EH (cell line): ENCODE measurements at places on chromosomes 2 and 18.

GRCh38 chr2:1846046-1847015 lies 102.0 kb upstream of the PXDN start:
- DNase-seq, result no peak

DNA sequence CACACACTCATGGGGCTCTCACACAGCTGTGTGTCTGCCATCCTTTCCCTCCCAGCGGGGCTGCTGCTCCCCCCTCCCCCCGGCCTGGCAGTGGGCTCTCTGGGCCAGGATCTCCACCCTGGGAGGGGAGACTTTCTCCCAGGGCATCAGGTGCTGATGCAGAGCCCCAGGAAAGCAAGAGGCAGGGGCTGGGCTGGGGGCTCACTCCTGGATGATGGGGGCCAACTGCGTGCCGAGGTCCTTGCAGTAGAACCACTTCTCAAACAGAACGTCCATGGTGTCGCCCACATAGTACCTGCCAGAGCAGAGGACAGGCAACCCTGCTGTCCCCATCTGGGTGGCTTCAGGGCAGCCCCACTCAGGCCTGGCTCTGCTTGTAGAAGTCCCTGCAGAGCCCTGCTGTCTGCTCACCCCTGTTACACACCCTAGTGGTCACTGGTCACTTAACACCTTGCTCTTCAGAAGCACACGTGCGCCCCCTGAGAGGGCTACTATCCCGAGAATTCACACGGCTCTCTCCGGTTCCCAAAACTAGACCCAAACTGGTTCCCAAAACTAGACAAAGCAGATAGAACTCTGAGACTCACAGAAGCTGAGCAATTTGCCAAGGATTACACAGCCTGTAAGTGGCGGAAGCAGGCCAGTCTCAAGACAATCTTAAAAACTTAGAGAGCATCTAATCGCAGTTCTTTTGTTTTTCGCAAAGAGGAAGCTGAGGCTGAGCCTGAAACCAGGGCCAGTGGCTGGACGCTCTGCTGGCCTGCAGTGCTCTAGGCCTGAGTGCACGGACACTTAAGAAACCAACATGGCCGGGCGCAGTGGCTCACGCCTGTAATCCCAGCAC lies 6.6 kb upstream of the OXER1 start:
- peak; percentile 51 for DNase-seq

GRCh38 chr18:3851159-3851558 lies 401.2 kb downstream of the TGIF1 start:
- no peak for DNase-seq

GRCh38 chr18:34097312-34097711 lies 127.4 kb downstream of the NOL4 start:
- DNase-seq, result no peak

DNA sequence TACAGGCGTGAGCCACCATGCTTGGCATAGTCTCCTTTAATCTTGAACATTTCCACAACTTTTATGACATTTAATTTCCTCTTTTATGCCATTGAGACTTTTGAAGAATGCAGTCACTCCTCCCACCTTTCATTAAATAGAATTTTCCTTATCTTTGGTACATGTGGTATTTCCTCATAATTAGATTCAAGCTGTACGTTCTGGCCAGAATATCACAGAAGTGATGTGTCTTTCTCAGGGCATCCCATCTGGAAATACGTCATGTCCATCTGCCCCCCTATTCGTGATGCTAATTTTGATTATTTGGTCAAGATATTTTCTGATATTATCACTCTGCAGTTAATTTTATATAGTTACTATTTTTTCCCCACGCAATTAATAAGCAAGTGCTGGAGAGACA lies 16.9 kb downstream of the CASP10 start:
- no peak for DNase-seq

DNA sequence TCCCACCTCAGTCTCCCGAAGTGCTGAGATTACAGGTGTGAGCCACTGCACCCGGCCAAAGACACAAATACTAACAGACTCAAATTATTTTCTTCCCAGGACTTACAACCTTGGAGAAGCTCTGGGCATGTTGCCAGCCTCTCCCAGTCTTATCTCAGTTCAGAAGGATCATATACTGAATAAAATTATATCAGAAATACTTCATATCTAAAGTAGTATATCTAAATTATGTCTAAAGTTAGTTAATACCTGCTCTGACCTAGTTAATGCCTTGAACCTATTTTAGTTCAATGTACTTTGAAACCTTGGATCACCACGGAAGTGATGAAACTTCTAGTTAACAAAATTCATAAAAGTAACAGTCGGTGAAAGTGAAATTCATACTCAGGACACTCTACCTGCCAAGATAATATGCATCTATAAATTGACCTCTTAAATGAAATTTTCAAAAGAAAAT lies 34.4 kb upstream of the CYBRD1 start:
- no peak for DNase-seq

DNA sequence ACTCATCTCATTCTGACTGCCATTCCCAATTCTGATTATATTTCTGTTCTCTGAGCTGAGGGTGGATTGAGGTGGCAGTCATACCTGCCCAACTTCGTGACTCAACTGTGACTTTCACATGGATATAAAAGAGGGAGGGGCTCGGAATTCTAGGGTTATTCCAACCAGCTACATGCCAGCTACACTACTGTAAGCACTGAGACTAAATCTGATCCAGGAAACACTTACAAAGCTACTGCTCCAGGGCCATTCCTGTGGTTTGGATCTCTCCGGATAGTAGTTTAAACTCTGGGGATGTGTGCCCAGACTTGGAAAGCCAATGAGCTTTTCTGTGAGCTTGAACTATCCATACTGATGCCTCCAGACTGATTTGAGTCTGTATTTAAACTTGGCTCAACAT lies 7.9 kb downstream of the MAP2 start:
- peak; percentile 90 for DNase-seq

DNA sequence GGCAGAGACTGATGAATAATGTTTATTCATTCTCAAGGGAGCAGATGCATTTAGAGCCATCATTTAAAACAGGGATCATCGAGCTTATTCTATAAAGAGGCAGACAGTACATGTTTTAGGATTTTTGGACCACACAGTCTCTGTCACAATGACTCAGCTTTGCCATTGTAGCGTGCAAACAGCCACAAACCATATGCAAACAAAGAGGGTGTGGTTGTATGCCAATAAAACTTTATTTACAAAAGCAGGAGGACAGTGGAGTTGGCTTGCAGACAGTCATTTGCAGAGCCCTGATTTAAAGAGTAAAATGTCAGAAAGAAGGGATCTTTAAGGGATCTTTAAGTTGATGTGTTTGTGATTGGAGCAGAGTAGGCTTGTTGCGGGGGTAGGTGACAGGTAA lies 51.5 kb downstream of the SMIM21 start:
- peak; percentile 13 for DNase-seq

DNA sequence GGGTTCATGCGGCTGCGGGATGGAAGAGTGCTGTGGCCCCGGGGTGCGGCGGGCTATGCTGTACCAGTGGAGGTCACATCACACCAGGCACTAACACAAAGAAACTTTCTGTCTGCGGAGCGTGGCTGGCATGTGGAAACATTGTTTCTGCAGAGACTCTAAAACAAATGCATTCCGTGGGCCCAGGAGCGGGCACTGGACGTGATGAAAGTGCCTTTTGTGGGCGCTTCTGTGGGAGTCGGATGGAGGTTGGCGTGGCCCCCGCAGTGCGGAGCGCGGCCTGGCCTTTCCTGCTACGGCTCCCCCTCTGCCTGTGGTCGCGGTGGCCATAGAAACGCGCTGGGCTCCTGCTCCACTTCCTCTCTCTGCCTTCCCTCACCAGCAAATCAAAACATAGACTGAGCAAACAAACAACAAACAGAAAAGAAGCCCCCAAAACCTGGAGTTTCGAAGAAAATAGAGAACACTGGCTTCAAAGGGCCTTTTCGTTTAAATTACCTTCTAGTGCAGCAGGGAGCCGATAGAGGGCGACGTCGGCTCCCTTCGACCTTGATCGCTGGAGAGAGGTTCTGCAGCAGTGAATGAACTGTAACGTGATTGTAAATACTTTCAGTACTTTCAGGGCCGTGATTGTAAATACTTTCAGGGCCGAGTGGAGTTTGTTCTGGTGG lies 51.4 kb downstream of the KIF5C start:
- peak; percentile 48 for DNase-seq

GRCh38 chr18:38575023-38575422 lies 1009.4 kb upstream of the CELF4 start:
- DNase-seq, result no peak

GRCh38 chr2:239287461-239287860 lies 113.4 kb downstream of the HDAC4 start:
- DNase-seq, result no peak

DNA sequence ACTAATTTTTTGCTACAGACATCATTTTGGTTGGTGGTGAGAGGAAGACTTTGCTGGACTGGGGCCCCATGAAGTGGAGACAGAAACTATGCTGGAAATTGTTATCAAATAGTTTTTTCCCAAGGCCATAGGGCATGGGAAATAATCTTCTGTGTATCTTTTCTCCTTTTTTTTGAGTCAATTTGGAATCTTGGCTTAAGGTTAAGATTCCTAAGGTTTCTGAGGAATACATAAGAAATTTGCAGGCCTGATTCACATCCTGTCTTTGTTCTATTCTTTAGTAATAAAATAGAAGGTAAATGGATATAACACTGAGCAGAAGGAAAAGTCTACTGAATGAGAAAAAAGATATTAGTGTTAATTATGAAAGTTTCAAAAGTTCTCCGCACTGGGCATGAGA lies 16.6 kb downstream of the SMC6 start:
- peak; percentile 92 for DNase-seq

DNA sequence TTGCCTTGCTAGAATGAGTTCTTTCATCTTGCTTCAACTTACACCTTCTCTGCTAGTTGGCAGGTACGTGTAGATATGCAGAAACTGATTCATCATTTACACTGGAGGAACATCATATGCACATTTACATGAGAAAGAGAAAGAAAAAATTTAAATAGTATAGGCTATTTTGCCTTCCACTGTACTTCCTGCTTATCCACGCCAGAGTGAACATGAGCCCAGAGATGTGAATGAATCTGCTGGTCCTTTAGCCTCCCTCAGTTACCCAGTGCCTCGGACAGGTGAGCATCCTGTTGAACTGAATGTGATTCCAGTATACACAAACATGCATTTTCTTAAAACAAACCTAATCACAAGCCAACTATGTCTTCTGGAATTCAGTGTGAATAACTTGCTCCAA lies 83.6 kb downstream of the SESTD1 start:
- no peak for DNase-seq

- DNase-seq, result peak; percentile 9
These were observed 3.2 kb downstream of the ALLC start for GRCh38 chr2:3661149-3661660.

GRCh38 chr2:173630425-173631126 lies 275.9 kb downstream of the CDCA7 start:
- no peak for DNase-seq

- DNase-seq, result peak; percentile 33
These were observed 147.8 kb downstream of the EXOC6B start for GRCh38 chr2:72678024-72678423.
